ENCODE measurements at places on chromosomes 11 and 22.

- DNase-seq = no peak
These were observed 31.9 kb downstream of the ASCC2 start for GRCh38 chr22:29806196-29806595.

DNA sequence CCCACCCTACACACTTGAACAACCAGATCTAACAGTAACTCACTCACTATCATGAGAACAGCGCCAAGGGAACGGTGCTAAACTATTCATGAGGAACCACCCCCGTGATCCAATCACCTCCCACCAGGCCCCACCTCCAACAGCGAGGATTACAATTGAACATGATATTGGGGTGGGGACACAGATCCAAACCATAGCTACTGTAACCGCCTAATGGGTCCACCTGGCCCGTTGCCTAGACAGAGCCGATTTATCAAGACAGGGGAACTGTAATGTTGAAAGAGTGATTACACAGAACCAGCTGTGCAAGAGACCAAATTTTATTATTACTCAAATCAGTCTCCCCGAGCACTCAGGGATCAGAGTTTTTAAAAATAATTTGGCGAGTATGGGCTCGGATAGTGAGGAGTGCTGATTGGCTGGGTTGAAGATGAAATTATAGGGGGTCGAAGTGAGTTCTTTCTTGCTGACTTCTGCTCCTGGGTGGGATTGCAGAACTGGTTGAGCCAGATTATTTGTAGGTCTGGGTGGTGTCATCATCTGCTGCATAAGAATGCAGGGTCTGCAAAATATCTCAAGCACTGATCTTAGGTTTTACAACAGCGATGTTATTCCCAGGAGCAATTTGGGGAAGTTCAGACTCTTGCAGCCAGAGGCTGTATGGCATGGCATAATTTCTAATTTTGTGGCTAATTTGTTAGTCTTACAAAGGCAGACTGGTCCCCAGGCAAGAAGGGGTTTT lies 17.9 kb upstream of the ZC3H12C start:
- no peak for DNase-seq

DNA sequence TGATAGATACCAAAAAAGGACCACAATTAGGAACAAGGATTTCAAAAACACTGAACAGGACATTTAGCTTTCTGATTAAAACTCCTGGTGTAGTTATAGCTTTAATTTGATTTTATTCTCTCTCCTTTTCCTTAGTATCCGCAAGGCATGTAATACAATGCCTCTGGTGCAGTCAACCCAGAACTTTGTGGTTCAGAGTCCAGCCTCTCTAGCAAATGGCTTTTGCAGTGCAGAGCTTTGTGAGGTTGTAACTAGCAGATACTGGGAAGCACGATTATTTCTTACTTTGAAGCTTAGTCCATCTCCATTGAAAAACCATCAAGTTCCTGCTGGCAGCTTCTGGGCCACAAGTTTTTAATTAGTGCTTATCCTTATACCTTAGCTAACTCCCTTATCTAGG lies 79.8 kb downstream of the GRIA4 start:
- no peak for DNase-seq

DNA sequence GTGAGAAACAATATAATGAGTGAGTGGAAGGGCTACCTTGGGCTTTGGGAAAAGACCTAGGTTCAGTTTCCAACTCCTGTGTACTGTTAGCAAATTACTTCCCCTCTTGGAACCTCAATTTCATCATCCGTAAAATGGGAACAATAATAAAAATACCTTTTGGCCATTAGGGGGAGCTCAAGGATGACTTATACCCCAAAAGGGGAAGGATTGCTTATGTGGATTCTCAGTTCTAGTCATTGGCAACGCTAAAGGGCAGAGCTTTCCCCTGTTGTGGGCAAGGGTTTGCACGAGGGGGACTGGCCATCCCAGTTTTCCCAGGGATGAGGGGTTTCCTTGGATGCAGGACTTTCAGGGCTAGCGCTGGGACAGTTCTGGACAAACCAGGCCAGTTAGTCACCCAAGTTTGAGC lies 3.1 kb upstream of the COMMD9 start:
- DNase-seq = no peak
